ENCODE measurements at places on chromosomes 2 and 18.
A peak's percentile ranks its signal among the peaks of the same experiment; 100 is the strongest.

- DNase-seq, result no peak
Measured at GRCh38 chr2:59077026-59077725, 836.1 kb upstream of the FANCL start.

DNA sequence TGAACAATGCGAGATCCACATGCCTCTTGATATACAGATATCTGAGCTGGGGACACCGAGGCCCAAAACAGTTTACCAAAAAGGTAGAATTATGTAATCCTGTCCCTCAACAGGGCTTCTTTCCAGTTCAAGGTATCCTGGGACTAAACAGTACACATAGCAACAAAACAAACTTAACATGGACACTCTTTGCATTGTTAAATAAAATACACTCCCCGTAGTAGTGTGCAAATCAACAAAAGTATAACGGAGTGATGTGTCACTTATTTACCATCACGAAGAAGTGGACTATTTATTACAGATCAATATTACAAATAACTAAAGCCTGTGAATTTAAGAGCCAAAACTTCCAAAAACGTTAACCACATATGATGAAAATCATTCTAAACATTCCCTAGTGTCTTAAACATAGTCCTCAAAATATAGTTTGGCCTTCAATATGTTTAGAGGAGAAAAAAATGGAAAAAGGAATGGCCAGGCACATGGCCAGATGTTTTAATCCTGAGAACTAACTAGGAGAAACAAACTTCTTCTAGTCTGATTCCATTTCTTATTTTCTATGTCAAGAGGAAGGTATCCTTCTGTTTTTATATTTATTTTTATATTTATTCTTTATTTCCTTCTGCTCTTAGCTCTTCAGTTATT lies 377.5 kb downstream of the OSR1 start:
- peak; percentile 8 for DNase-seq

DNA sequence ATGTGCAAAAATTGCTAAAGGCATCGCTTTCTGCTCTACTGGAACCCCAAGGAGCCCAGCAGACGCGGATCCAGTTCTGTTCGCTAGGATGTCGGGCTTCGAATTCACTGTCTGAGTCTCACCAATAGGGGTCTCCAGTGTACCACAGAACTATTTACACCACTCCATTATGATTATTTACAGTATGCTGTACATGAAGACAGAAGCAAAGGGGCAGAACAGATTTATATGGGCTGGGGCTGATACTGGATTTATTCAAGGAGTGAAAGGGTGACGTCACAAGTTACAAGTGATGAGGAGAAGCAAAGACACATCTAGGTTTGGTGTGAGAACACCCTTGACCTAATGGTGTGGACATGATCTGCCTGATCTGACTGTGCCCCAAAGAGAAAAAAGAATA lies 185.3 kb upstream of the ATP5MC3 start:
- peak; percentile 40 for DNase-seq

GRCh38 chr2:40169430-40169829 lies 282.5 kb downstream of the SLC8A1 start:
- peak; percentile 13 for DNase-seq

DNA sequence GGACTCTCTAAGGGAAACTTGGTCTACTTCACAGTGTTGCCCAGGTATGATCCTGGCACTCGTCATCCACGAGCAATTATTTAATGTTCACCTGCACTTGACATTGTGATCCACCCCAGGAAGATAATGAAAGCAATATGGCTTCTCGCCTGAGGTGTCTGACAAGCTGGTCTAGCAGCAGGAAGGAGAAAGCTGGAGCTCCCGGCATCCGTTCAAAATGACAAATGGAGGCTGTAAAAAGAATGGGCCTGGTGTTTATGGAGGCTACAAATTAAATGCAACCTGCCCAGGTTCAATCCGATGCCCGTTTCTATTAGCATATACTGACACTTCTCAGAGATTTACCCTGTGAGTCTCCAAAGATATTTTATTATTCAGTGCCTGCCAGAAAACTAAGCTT lies 317.6 kb downstream of the CTNNA2 start:
- no peak for DNase-seq

- no peak for DNase-seq
Measured at GRCh38 chr2:228774548-228774947, 496.5 kb downstream of the PID1 start.

DNA sequence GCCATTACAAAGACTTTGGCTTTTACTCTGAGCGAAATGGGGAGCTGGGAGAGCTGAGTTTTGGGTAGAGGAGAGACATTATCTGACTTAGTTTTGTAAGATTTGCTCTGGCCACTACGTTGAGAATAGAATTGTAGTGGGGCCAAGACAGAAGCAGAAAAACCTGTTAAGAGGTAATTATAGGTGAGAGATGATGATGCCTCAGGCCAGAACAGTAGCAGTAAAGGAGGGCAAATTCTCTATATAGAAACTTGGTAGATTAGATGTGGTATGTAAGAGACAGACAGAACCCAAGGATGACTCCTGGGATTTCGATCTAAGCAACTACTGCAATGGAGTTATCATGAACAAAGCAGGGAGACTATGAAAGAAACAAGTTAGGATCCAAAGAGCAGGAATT lies 17.4 kb upstream of the CREB1 start:
- no peak for DNase-seq

DNA sequence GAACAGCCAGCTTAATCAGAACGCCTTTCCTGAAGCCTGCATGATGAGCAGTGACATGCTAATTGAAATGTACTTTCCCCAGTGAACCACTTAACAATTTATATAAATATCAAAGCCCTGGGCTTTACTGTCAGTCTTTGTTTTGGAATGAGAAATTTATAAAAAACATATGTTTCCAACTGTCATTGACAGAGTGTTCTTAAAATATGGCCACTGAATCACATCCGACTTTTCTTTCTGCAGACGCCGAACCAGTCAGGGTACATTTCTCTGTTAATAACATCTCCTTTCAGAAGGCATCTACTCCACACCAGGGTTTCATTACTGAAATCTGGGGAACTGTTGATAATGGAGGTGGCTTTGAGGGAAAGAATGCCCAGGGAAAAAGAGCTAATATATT lies 343.7 kb downstream of the INSIG2 start:
- peak; percentile 77 for DNase-seq

- peak; percentile 84 for DNase-seq
Measured at GRCh38 chr18:41347057-41347456, 608.0 kb upstream of the PIK3C3 start.

GRCh38 chr2:231530099-231531011 lies at the start of gene NMUR1:
NMUR1 (minus strand) TSS chr2:231530445; CDS start chr2:231530361, 84 bp downstream.
- DNase-seq, result peak; percentile 18

DNA sequence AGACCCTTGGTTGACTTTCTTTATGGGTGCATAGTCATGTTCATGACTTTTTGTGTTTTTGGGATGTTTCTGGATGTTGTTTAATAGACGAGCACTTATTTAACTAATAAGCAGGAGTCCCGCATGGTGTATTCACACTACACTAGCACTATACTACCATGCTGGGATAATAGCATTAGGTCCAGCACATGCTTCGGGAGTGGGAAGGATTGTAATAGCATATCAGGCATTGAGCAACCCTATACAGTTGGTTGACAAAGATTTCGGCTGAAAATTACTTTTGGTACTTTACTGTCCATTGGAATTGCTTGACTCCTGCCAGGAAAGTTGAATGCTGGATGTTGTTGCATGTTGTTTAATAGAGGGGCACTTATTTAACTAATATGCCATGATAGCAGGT lies 2.8 kb downstream of the SH3RF3 start:
- no peak for DNase-seq
